Left hindlimb (tissue), 1 donor: ENCODE measurements at places on chromosomes 4 and X.

DNA sequence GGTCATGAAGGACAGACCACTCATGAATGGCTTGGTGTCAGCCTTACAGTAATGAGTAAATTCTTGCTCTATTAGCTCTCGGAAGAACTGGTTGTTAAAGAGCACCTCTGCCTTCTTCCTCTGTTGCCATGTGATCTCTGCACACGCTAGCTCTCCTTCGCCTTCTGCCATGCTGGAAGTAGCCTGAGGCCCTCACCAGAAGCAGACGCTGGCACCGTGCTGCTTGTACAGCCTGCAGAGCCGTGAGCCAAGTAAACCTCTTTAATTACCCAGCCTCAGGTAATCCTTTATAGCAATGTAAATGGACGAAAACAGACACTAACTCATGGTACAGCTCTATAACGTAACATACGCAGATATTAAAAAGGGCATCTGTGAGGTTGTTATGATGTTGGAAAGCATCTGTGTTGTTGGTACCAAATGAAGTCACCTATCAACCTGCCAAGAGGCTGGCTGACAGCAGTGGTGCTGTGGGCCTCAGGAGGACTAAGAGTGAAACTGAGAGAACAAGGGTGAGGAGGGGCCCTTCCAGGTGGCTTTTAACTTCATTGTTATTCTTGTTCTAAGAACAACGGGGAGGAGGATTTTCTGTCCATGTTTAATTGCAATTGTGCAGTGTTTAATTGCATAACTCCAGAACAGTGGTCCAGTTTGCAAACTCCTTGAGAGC, 69.2 kb downstream of the CRMP1 start:
- no peak for DNase-seq

- DNase-seq, result no peak
Observed at GRCh38 chrX:137195991-137196390, 162.2 kb upstream of the GPR101 start.

GRCh38 chr4:155950461-155950860, 3.2 kb downstream of the CTSO start:
- no peak for DNase-seq

DNA sequence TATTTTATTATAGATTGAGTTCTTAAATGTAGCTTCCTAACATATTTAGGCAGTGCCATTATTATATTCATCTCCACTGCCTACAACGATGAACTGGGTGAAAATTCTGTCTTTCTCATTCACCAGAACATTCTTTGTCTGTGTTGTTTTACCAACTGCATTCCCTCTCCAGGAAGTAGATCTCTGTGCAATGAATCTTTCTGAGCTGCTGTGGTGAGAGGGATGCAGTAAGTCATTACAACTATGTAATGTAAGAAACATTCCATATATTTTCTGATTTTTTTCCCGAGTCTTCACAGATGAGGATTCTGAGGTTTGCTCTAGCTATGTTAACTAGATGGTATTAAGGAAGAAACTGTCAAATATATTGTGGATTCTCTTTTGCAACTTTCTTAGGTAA, 811.9 kb upstream of the PCDH7 start:
- DNase-seq, result no peak
